ENCODE measurements at places on chromosomes 7 and 10. TPM values are rescaled to one million over a fixed set of nuclear protein-coding genes. Genes with fewer than 3 reads are reported as not detected.

GRCh38 chr7:77455321-77455720 is 39.2 kb upstream of the GSAP start:
- DNase-seq: no peak

GRCh38 chr7:128203710-128204214 is 37.3 kb upstream of the LEP start:
- no peak for DNase-seq

DNA sequence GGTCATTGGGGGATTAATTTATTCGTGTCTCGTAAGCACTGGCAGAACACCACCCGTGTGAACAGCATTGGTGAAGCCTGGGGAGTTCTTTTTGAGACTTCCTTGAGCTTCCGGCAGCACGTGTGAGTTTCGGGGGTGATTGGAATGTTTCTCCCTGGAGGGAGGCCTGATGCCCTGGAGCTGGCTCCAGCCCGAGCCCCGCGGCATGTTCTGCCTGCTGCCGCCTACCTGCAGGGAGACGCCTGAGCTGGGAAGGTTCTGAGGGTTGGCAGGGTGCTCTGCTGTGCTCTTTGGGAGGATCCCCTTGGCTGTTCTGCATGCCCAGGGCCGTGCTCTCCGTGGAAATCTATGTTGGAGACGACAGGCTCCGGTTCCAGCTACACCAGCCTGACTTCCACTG is 159.3 kb downstream of the MGMT start:
- no peak for DNase-seq

DNA sequence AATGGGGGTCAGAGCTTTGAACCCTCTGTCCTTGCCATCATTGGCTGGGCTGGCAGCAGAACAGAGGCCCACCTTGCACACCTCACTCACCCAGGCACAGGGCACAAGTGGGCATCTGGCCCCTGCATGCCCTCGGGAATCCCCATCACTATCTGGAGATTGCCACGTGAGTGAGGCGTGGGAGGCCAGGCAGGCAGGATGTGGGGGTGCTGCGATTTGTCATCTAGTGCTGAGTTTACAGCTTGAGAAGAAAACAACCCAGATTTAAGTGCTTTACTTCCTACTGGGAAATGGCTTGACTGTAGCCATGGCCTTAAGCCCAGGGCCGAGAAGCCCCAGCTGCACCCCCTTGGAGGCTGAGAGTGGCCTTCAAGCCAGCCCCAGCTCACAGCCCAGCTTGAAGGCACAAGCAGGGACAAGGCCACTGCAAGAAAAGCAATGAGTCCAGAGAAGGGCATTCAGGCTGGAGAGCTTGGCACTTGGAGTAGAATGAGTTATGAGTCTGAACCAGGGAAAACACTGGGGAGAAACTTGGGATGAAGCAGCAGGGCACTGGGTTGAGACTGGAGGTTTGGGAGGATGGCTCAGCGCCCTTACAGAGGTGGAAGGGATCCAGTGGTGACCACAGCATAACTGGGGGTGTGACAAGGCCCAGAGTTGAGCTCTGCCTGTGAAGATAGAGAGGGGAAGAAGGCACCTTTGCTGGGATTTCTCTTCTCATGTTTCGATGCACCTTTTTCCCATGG is 123.0 kb downstream of the CXCL12 start:
- DNase-seq: no peak

GRCh38 chr7:34849163-34849960 is 187.9 kb downstream of the DPY19L1 start:
- peak; percentile 8 for DNase-seq

DNA sequence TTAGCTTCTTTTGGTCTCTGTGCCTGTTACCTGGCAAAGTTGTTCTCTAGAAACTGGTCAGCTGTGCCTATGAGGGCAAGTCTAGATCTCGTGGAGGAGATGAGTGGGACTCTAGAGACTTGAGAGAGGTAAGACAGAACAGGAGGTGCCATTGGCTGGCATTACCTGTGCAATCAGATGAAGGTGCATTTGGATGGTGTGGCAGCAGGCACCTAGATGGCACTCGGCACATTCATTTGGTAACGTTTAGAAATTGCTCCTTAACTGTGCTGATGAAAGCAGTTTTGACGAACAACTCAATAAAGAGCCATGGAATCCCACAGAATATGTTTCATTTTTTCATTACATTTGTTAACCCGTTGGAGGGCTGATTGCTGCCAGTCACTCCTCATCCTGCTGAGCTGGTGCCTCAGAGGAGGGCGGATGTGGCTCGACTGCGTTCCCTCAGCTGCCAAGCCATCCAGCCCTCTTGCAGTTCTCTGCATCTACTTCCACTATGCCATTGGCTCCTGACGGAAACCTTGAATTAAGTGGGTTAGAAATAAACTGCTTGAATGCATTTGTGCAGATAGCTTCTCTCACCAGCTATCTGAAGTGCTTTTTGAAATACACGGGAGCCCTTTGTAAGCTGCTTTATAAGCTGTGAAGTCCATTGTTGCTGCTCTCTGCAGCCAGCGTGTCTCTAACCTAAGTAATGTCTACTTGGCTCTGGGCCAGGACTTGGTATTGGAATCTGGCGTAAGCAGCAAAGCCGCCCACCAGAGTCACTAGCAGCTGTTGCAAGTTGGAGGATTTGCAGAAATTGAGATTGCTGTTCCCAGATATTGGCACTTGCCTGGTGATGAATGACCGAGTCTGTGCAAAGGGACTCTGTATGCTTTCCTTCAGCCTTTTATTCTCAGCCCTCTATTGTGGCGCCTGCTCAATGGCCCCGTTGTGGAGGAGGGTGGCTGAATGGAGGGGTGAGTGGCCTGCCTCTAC is 87.4 kb downstream of the LRRC4 start:
- DNase-seq: no peak

The SORCS1 gene
- not detected for total RNA-seq

The NEUROD6 gene
- not detected for total RNA-seq

The NKX1-2 gene
- total RNA-seq: not detected

The PRSS2 gene
- not detected for total RNA-seq

The OR2A5 gene
- not detected for total RNA-seq

The SLC37A3 gene
- total RNA-seq: 23.9 TPM
